ENCODE measurements at places on chromosomes 1 and 21.

- DNase-seq, result no peak
Observed at GRCh38 chr21:40841524-40842196, 5.3 kb downstream of the DSCAM start.

GRCh38 chr1:29183287-29183686, 1.6 kb upstream of the SRSF4 start:
- no peak for DNase-seq

DNA sequence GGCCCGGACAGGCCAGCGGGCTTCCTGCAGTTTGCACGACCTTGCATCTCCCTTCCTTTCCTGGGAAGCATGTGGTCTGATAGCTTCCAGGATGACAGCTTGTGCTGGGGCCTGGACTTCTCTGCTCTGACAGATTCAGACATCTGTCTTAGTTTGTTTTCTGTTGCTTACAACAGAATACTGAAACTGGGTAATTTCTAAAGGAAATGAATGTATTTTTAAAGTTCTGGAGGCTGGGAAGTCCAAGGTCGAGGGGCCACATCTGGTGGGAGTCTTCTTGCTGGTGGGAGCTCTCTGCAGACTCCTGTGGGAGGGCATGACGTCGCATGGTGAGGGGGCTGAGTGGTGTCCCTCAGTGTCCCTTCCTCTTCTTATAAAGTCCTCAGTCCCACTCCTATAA, 35.3 kb upstream of the TENT5B start:
- DNase-seq, result no peak

DNA sequence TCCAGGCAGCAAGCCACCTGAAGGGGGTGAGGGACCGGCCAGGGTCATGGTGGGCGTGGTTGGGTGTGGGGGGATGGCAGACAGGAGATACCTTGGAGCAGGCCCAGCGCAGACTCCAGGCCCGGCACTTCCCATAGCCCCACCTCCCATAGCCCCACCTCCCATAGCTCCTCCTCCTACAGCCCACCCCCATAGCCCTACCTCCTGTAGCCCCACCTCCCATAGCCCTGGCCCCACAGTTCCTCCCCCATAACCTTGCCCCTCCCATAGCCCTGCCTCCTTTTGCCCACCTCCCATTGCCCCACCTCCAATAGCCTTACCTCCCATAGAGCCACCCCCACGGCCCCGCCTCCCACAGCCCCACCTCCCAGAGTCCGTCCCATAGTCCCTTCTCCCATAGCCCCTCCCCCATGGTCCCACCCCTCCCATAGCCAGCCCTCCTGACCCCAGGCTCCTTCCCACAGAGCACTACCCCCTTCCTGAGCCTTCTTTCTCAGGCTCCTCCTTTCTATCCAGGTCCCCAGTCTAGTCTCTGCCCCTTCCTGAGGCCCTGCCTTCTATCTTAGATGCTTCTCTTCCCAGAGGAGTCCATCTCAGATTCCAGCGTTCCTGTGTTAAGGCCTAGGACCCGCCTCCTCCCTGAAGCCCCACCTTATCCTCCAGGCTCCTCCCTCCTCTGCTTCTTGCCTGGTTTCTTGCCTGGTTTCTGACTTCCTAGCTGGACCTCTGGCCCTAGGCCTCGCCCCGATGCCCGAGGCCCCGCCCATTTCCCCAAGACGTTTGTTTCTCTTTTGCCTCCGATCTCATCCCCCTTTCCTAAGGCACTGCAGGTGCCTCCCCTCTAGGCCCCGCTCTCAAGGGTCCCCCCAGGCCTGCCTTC, 46.8 kb downstream of the PTPRU start:
- no peak for DNase-seq

DNA sequence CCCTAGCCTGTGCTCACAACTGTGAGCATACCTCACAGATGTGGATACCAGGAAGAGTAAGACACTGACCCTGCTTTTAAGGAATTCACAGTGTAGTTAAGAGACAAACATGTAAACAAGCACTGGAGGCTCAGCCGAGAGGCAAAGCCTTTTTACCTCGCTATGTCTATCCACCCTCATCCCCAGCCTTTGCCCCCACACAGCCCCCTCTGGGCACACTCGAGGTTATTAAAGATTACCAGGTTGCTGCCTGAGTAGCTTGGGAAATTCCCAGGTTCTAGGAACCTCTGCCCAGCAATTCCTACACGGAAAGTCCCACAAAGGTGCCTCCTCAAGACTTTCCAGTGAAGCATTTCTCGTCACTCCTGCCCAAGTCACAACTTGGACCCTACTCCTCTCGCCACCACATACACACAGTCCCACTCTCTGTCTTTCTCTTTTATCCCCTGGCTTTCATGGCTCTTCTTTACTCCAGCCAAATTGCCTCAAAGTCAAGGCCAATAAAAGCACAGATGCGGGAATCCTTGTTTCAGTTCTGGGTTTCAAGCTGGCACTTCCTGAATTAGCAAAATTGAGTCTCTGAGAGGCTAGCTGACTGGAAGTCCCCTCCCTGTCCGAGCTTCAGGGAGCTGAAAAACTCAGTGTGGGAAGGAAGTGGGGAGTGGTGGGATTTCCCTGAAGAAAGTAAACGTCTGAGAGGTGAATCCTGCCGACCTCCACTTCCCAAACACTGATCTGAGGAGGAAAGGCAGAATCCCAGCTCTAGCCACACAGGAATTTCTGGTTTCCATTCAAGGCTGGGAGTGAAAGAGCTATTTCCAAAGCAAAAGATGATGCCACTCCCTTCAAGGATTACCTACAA, 7.6 kb downstream of the DENND2D start:
- peak; percentile 34 for DNase-seq

DNA sequence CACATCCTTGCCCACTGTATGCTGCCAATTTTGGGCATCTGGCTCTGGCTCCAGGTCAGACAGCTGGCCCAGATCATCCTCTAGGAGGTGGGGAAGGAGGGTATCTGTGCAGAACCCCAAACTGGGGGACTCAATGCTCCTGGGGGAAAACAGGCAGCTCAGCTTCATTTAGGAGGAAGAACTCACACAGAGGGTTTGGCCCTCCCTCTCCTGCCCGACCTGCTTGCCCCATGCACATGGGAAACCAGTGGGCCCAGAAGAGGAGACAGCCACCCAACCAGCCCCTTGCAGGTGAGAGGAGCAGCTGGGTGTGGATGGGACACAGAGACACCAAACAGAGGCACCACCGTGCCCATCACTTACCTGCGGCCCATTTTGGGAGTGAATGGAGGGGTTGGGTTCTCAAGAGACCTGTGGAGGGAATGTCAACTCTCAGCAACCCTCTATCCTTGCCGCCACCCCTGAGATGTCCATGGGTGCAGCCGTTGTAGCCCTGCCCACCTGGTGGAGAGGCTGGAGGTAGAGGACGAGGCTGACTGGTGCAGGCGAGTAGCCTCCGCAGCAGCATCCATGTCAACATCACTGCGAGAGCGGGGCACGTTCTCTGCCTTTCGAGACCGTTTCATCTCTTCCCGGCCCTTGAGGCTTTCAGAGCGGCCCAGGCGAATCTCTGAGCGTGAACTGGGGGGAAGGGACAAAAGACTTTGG, 27.5 kb downstream of the LRRC71 start:
- no peak for DNase-seq

DNA sequence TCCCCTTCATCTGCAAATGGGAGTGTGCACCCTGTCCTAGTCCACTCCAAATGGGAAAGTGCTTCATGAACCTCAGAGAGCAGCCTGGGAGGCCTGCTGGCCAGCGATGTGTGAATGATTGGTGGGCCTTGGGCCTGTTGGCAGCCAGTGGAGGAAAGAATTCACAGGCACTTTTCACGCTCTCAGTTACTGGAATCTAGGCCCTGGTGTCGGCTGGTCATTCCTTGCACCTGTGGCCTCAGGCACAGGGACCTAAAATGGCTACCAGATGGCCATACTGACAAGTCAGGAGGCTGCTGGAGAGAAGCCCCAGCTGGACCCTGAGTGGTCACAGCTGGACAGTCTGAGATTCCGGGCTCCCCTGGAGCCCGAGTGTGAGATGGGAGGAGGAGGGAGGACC, 18.4 kb upstream of the EDN2 start:
- no peak for DNase-seq

DNA sequence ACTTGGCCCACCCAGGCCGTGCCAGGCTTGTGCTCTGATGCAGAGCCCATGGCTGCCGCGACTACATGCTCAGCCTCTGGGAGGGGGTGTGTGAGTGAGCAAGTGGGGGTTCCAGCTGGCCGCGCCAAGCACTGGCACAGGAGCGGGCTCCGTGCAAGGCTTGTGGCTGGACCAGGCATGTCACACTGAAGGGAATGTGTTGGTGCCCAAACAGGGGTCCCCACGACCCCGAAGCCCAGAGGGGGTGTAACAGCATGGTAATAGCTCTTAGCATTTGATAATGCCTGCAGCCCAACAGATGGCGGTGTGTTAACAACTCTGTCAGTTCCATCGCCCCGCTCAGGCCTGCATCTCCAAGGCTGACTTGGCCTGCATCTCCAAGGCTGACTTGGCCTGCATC, 38.3 kb upstream of the CD46 start:
- DNase-seq, result no peak

DNA sequence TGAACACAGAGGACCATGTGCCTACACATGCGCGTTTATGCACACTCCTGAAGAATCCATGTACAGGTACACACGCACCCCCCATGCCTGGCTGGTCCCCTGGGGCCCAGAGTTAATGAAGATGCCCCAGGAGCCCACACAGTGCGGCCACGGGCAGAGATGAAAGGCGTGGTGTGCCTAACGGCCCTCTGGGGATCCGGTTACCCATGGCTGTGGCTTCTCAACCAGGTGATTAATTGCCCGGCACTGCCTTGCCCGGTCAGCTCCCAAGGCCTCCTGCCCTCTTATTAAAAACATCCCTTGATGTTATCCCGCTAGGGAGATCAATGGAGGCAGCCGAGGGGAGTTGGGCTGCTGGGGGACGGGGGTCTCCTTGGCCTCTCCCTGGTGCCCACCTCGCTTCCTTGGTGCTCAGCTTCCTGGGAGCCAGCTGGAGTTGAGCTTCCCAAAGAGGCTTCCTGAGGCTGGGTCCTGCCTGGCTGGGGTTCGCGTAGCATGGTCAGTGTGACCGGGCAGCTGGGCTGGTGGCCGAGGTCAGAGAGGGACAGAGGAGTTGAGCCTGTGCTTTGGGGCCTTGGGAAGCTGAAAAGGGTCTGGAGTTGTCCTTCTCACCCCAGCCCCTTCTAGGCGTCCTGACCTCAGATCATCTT, 75.0 kb upstream of the WNT4 start:
- no peak for DNase-seq

DNA sequence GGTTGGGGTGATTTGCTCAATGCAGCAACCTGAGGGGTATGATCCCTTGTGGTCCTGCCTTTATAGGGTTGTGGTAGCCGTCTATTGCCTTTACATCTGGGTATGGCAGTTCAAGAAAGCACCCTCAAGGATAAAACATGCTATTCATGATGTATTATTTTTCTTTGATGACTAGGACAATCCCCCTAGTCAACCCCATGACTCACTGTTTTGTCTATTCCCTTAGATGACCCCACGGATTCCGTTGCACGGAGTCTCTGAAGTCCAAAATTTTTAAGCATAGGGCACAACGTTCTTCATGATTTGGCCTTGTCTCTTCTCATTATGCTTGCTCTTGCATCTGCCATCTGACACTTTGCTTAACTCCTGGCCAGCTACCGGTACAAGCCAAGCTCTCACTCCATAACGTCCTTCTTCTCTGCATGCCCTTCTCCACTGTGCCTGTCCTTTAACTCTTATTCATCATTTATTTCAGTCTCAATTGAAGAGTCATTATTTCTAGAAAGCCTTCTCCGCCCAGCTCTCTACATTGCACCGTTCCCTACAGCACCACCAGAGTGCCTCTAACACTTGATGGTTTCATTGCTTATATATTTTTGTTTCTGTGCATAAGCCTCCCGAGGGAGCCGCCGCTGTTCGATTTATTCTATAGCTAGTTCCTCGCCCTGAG, 838 bp upstream of the DISP1 start:
- DNase-seq, result no peak

- no peak for DNase-seq
Observed at GRCh38 chr1:156251527-156251926, 3.7 kb upstream of the PAQR6 start.

- no peak for DNase-seq
Observed at GRCh38 chr1:247448107-247448791, 9.7 kb downstream of the OR2B11 start.

DNA sequence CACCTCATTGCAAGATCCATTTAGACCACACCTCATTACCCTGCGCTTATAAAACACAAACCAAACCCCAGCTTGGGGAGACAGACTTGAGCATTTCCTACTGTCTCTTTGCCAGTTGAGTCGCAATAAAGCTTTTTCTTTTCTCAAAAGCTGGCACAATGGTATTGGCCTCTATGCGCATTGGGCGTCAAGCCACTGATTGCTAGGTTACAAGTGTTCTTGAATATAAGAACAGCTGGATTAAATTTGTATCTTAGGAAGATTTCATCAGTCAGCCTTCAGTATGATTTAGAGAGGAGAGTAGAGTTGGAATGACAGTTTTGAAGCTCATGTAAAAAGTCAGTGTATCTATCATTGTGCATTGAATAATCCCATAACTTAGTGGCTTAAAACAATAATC, 84.9 kb upstream of the RAB4A start:
- no peak for DNase-seq

- DNase-seq, result no peak
Observed at GRCh38 chr1:151135433-151136385, 10.7 kb downstream of the SEMA6C start.

DNA sequence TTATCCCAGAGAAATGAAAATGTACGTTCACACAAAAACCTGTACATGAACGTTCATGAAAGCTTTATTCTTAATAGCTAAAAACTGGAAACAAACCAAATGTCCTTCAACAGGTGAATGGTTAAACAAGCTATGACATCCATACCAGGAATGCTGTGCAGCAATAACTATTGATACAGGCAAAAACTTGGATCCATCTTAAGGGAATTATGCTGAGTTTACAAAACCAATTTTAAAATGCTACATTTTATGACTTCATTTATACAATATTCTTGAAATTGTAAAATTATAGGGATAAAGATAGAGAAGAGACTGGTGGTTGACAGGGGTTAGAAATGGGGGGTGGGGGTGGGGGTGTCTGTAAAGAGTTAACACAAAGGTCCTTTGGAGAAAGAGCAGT, 280.3 kb downstream of the TGFB2 start:
- no peak for DNase-seq

GRCh38 chr1:67685558-67686266, 711 bp downstream of the GADD45A start:
- DNase-seq, result peak; percentile 46

GRCh38 chr21:28336314-28336713, 656.4 kb downstream of the LTN1 start:
- DNase-seq, result no peak

GRCh38 chr1:169711469-169712308, at the start of gene SELL:
TSS of gene SELL (minus strand) at chr1:169711620. CDS start at chr1:169711498, 122 bp downstream.
- DNase-seq, result peak; percentile 25

DNA sequence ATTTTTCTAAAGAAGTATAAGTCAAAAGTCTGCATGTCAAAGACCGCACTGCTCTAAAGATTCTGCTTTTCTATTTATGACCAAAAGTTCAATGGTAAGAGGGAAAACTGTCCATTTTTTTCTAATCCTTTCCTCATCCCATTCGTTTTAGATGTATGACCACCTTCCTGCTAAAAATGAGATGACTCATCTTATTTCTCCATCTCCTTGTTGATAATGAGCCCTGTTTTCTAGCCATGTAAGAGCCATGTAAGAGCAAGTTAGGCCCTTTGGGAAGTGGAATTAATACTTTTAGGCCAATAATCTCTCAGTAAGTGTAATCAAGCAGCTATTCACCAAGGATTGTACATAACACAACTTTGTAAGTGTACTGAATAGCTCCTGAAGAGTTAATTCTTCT, 475.6 kb upstream of the B3GALT2 start:
- no peak for DNase-seq

- DNase-seq, result no peak
Observed at GRCh38 chr1:203308923-203309331, 3.6 kb downstream of the BTG2 start.

- no peak for DNase-seq
Observed at GRCh38 chr21:42545317-42545716, 31.7 kb downstream of the SLC37A1 start.

GRCh38 chr1:54329312-54330003, 76.7 kb downstream of the SSBP3 start:
- no peak for DNase-seq

Data from T-helper 17 cell (primary cell).